Neuronal stem cell (in vitro differentiated cells): ENCODE measurements at places on chromosomes 7 and 10.

DNA sequence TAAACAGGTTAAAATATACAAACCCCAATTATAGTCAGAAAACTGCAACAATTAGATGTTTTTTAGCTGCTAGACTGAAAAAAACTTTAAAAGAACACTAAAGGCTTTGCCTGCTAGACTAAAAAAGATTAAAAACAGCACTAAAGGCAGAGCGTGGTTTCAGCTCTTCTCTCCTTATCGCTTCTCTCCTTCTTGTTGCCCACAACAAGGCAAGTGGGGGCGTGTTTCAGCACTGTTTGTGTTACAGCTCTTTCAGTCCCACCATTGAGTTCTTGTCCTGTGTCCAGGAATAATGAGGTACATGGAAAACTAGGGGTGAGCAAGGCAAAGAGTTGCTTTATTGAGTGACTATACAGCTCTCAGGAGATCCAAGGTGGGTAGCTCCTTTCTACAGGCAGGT is 112.3 kb downstream of the HPSE2 start:
- DNase-seq: no peak

GRCh38 chr10:93579089-93579488 is 12.6 kb downstream of the FFAR4 start:
- DNase-seq: no peak

GRCh38 chr7:44128721-44129582 is 5.6 kb upstream of the POLD2 start:
- no peak for DNase-seq

- DNase-seq: no peak
Measured at GRCh38 chr10:98378722-98379121, 36.3 kb downstream of the PYROXD2 start.

DNA sequence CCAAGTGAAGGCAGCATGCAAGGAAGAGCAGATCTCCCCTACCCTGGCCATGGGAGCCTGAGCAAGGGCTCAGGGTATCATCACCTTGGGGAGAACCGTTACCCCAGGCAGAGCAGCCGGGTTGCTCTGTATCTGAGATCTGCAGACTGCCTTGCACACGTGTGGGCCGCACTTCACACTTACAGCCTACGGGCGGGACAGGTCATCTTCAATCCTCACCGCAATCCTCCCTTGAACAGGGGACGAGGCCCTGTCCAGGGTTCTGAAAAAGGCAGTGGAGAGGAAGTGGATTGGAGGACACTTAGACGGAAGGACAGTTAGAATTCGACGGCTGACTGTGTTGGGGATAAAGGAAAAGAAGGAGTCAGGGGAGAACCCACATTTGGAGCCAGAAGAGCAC is 51.4 kb downstream of the NPS start:
- DNase-seq: peak; percentile 44

GRCh38 chr10:69473304-69473990 is 22.2 kb downstream of the TSPAN15 start:
- DNase-seq: no peak

- no peak for DNase-seq
Measured at GRCh38 chr10:123926401-123927264, 35.0 kb upstream of the CPXM2 start.

GRCh38 chr10:104274762-104275721 is 6.1 kb downstream of the GSTO2 start:
- DNase-seq: no peak

DNA sequence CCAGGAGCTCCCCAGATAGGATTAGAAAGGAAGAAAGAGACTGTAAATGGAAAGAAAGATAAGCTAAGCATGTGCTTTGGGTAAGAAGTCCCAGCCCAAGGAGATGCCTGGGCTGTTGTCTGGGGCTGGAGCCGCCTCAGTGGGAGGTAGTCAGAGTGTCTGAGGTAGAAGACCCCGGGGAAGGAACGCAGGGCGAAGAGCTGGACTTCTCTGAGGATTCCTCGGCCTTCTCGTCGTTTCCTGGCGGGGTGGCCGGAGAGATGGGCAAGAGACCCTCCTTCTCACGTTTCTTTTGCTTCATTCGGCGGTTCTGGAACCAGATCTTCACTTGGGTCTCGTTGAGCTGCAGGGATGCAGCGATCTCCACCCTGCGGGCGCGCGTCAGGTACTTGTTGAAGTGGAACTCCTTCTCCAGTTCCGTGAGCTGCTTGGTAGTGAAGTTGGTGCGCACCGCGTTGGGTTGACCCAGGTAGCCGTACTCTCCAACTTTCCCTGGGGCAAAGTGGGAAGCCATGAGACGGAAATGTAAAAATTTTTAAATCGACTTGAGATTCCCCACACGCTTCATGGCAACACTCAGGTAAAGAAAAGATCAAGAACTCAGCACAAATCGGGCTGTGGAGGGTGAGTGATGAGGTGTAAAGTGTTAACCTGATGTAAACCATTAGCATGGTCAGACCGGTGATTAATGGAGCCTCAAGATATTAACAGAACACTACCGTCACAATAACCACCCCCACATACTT is 1.3 kb downstream of the HOXA1 start:
- peak; percentile 6 for DNase-seq

DNA sequence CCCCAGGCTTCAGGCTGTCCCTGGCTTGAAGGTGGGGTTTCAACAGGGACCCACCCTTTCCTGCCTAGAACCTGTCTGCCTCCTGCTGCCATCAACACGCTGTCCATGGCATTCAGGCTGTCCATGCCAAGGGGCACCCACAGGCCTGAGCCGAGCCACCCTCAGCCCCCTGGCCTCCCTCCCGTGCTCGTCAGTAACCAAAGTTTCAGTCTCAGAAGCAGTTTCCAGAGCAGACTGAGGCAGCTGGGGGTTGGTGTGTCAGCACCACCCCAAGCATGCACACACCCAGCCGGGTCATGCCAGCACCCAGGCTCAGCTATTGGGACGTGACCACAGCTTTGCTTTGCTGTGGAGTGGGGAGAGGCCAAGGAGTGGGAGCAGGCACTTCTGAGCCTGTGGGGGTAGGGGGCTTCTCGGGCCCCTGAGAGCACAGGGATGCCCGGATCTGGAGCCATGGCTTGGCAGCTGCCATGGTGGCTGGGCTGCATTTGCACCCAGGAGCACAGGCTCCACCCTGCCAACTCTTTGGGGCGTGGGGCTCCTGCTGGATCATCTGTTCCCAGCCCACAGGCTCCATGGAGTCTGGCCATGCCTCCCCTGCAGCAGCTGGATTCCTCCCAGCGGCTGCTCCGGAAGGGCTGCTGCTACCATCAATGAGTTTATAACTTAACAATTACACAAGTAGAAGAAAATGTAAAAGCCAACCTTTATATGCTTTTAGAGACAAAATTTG is 314.5 kb upstream of the SEMA3C start:
- DNase-seq: no peak

GRCh38 chr10:35446439-35446838 is 110.1 kb downstream of the CCNY start:
- no peak for DNase-seq

DNA sequence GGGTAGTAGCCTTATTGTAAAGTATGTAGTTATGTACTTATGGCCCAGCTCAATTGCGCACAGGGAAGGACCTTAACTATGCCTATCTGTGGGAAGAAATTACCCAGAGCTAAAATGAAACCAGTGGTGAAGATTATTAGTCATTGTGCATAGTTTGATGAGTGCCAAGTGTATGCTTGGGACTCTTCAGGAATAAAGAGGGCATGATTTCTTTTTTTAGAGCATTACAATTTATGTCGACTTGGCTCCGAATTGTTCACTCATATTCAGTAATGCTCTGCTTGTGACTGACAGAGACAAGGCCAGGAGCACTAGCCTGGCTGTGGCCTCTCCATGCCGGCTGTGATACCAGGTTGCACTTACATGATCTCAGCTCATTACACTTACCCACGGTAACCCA is 269.5 kb downstream of the TRIL start:
- no peak for DNase-seq

- DNase-seq: no peak
Measured at GRCh38 chr7:44391746-44392617, 66.6 kb upstream of the CAMK2B start.

- DNase-seq: no peak
Measured at GRCh38 chr10:63596924-63597323, 75.7 kb downstream of the REEP3 start.

- no peak for DNase-seq
Measured at GRCh38 chr10:35558276-35558675, 46.9 kb upstream of the GJD4 start.

- DNase-seq: no peak
Measured at GRCh38 chr7:111173990-111174389, 83.1 kb downstream of the LRRN3 start.

GRCh38 chr10:73217628-73218027 is 29.4 kb downstream of the DNAJC9 start:
- DNase-seq: no peak

DNA sequence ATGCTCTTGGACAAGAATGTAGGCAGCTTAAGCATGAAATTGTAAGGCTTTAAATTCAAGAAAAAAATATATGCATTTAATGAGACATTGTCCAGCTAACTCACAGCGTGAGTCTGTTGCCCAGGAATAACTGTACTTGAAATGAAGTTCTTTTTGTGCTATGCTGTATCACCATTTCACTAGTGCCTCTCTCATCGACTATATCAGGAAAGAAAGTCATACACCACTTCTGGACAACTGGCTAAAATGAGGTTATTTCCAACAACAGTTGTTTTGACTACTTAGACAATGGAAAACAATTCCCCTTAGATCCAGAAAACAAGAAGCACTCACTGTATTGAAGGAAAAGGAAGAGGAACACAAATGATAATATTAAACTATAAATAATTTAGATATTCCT is 251.8 kb downstream of the CRPPA start:
- no peak for DNase-seq

GRCh38 chr10:49070701-49071100 is 44.6 kb downstream of the VSTM4 start:
- no peak for DNase-seq

- no peak for DNase-seq
Measured at GRCh38 chr10:47350671-47351640, 2.8 kb downstream of the RBP3 start.

DNA sequence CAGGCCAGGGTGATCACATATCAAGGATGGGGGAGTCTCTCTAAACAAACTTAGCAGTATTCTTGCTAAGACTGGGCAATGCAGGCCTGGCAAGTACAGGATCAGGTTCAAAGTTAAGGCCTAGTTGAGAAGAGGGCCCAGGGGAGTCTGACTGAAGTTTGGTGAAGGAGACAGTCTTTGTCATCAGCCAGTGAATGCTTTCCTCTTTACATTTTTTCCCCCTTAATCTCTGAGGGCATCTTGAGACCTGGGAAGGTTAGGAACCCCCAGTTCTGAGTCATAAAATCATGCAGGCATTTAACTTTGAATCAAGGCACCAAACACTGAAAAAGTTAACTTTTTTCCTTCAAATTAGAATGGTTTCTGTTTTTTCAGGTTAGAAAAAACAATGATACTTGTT is 311.5 kb downstream of the REEP3 start:
- DNase-seq: no peak

GRCh38 chr10:102678842-102679289 is 34.6 kb downstream of the TRIM8 start:
- peak; percentile 60 for DNase-seq

DNA sequence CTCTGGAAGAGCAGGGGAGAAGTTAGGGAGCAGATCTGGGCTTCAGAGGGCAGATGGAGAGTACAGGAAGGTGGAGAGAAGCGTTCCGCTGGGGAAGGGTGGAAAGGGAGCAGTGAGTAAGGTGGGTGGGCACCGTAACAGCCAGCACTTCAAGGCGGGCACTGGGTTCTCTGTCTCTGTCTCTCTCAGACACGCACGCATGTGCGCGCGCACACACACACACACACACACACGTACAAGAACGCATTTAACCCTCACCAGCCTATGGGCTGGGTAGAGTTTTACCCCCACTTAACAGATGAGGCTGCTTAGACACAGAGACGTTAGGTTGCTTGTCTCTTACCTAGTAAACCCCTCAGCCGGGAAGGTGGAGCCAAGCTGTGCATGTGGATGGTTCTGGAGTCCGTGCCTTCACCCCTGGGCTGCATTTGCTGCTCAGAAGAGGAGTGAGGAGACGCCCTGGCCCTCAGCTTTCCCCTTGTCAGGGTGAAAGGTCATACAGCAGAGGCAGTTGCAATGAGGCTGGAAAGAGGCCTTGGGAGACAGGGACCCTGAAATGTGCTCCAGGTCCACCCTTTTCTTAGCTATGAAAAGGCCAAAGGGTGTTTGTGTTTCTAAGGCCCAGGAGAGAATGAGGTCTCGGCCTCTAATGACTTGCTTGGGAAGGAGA is 16.0 kb downstream of the ADCYAP1R1 start:
- no peak for DNase-seq

GRCh38 chr10:76082232-76082631 is 650.8 kb downstream of the LRMDA start:
- no peak for DNase-seq

DNA sequence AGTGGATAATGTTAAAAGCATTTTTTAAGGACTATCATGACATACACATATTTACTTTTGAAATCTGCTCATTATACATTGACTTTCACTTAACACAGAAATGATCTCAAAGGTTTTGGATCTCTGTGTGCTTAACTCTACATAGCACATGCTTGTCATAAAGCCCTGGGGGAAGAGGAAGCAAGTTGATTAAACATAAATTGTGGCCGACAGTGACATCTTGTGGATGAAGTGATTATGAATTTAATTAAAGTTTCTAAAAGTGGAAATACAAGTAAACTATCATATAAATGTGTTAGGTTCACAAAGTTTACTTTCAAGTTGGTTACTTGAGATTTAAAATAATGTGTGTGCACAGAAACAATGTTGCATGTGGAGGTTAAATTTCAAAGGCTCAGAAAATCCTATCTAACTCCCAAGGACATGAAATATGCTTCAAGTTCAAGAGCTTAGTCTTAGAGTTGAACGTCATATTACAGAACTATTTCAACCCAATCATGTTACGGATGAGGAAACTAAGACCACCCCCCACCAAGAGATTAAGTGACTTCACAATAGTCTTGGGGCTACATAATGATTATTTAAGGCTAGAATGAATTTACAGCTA is 1247.8 kb downstream of the GATA3 start:
- peak; percentile 27 for DNase-seq

DNA sequence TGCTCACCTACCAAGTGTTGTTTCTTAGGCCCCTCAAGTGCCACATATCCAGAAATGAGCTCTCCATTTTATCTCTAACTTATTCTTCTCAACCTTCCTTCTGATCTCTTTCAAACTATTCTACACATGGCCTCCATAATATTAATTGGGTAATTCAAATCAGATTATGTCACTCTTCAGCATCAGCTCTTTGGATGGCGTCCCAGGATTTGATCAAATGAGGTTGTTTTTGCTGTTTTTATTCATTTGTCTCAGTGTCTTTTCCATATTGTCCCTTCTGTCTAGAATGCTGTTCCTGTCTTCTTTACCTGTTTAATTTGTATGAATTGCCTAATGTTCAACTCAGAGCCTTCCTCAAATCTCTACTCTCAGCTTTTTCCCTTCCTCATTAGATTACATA is 234.6 kb upstream of the CXCL12 start:
- DNase-seq: no peak

DNA sequence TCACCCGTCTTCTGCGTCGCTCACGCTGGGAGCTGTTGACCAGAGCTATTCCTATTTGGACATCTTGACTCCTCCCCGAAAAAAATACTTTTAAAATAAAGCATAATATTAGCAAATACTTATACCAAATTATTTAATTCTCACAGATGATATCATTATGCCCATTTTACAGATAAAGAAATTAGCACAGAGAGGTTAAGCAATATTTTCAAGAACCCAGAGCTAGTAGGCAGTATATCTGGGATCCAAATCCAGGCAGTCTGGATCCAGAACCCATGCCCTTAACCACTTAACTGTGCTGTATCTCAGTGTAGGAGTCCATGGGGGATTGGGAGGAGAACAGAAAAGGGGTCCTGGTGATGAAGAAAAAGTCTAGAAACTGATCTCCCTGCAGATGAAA is 6.1 kb downstream of the IQUB start:
- DNase-seq: no peak
